ENCODE measurements at places on chromosomes 16 and 17.

DNA sequence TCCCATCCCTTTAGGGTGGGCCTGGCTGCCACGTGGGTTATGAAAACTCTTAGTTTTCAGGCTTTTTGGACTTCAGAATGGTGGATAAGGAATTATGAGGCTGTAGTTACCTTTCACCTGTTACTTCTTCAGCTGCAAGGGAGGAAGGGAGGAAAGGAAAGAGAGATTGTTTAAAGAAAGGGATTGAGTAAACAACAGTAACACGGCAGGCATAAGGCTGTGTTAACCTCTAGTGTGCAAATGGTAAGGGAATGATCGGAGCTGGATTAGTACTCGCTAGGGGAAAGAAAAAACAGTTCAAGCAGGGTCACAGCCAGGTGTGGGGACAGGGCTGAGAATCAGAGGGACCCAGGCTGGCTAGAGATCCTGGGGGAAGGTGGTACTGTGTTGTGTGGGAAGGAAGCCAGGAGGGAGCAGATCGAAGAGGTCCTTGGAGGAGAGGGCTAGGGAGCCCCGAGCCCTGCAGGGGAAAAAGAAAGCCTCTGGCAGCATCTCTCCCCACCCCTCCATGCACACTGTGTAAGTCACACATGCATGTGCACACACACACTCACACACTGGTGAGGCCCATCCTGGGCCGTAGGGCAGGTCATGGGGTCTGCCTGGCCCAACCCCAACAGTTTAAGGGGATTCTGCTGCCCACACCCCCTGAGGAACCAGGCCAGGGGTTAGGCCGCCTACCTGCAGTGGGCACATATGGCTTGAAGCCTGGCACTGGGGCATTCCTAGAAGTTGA is 49.7 kb downstream of the SNX20 start:
- DNase-seq = no peak

DNA sequence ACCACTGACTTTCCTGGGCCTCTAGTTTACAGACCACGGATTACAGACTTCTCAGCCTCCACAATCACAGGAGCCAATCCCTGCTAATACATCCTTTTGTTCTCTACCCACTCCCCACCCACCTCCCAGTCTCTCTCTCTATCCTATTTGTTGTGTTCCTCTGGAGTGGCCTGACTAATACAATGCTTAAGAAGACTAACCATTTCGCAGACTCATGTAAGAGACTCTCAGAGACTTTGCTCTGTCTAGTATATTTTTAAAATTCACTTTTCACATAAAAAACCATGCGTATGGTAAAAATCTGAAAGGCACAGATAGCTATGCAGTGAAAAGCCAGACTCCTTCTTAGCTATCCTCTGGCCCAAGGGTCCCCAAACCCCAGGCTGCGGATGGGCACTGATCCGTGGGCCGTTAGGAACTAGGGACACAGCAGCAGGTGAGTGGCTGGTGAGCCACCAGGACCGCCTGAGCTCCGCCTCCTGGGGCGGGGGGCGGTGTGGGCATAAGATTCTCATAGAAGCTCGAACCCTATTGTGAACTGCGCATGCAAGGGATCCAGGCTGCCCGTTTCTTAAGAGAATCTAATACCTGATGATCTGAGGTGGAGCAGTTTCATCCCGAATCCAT is 7.6 kb downstream of the PIK3R6 start:
- no peak for DNase-seq

GRCh38 chr17:71516149-71516548 is 604.7 kb upstream of the SOX9 start:
- no peak for DNase-seq

DNA sequence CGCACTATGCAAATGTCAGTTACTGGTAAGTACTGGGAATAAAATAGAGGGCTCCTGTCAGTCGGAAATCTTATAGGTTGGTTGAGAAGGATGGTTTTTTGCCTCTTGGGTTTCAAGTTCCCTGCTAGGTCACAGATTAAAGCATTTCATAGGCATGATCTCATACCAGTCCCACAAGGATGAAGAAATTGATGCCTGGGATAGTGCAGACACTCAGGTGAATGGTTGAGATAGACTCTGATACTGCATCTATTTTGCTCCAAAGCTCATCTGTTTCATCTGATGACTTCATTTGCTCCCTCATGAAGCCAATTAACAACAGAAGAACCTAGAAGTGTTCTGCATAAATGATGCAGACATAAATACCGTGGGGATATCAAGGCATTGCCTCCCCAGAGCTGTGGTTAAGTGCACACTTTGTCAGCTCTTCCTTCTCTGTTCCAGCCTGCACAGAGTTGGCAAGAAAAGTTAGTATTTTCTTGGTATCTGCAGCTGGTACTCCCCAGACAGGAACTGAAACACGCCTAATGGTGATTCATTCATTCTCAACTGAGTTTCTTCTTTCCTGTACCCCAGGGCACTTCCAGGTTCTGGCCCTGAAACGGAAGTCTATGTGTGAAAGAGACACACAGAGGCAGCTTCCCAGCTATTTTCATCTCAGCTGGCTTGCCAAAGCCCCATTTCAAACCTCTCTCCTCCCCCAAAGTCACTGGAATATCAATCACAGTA is 418.3 kb upstream of the SALL1 start:
- DNase-seq = no peak

- no peak for DNase-seq
Measured at GRCh38 chr17:43142153-43142552, 17.0 kb upstream of the BRCA1 start.

GRCh38 chr16:11016993-11017392 is 72.6 kb downstream of the CLEC16A start:
- DNase-seq = peak; percentile 18
